Eye (tissue), 1 donor: ENCODE measurements at places on chromosomes 12 and 14.

DNA sequence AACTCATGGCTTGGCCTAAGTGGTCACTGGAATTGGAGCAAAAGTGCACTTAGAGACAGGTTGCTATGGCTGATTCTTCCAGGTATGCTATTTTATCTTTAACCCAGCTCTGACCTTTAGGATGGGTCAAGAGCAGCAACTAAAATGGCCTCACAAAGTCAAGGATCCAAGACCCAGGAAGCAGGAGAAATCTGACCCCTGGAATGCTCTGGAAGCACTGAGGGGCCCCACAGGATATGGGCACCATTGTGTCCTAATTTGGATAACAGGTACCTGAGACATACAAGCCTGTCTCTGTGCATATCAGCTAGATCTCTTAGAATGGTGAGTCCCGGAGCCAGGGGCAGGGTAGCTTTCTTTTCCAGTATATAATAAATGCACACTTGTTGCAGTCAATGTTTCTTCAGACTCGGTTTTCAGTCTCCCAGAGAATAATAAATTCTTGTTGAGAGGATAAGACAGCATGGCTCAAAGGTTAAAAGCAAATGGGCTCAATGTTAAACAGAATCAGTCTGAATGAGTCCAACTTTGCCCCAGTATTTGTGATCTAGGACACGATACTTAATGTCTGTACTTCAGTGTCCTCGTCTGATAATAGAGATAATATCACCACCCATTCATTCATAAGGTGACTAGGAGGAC, 29.3 kb upstream of the TMCC3 start:
- DNase-seq, result no peak

GRCh38 chr12:47725091-47725772, at the start of gene ENDOU:
Gene ENDOU (minus strand): TSS chr12:47725490. CDS start chr12:47725413, 77 bp downstream.
- no peak for DNase-seq

DNA sequence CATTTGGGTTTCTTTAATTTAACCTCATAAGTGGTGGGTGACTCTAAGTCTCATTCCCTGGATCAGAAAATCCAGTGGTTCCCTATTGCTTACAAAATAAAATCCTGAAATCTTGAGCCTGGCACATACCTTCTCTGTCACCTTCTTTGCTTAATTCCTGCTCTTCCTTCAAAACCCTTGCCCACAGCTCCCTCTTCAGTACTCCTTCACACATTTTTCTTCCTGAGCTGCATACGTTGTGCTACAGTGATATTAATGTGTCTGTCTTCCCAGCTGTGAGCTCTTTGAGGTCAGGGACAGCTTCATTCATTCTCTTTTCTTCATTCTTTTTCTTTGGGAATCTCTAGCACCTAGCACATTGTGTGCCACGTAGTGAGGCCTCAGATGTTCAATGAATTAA, 9.5 kb downstream of the TSPAN11 start:
- no peak for DNase-seq

- no peak for DNase-seq
Observed at GRCh38 chr12:124469193-124469888, 98.1 kb downstream of the NCOR2 start.

DNA sequence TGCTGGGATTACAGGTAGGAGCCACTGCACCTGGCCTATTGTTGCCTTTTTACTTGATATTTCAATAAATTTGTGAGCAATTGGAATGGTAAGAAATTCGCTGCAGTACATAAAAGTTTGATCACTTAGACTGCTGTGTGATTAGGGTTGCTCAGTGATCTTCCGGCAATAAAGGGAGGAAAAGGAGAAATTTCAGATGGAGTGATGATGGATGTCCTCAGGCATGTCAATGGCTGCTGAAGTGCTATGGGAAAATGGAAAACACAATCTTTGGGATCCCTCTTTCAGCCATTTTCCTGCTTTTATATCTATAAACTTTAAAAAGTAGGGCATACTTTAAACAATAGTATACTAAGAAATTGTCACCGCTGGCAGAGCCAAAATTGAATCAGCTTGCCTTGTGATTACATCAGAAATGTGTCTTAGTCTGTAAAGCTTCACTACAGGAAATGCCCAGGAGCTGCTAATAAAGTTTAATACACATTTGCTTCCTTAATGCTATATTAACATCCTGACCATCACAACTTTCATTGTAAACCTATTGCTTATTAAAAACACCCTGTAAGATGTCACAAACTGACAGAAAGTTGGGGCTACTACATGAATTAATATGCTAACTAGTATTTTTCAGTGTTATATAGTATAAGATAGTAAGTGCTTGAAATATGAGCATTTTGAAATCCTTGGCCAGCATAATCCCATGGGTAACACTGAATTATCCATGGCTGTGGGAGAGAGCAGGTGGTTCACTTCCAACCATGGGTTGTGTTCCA, 13.7 kb upstream of the FBXL14 start:
- DNase-seq, result no peak
